Left lung (tissue), 14 donors: ENCODE measurements at places on chromosomes 1 and 21. TPM values are rescaled to one million over a fixed set of nuclear protein-coding genes. Genes with fewer than 3 reads are reported as not detected.

- DNase-seq = no peak
Measured at GRCh38 chr21:17523007-17523451, 10.2 kb downstream of the CXADR start.

- no peak for DNase-seq
Measured at GRCh38 chr1:29438991-29439390, 202.7 kb downstream of the PTPRU start.

RLF gene
- 25.1 TPM for polyA plus RNA-seq

DNA sequence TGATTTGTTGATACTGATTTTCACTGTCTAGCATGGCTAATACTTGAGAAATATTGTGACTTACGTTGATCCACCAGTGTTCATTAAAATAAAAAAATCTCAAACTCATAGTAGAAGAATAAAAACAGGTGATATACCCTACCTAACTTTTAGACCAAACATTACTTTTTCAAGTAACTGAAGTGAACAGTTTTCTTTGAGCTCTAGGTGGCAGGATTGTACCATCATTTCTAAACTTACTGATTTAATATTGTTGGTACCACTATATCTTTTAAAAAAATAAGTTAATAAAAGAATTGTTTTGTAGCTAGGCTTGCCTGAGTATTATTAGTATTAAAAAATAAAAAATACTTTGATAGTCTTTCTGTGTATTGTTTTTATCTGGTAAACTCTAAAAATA lies 21.5 kb downstream of the CDC73 start:
- DNase-seq = no peak

THEM4 gene
- 27.6 TPM for polyA plus RNA-seq

TMIGD3 gene
- polyA plus RNA-seq = 0.51 TPM

TDRD10 gene
- polyA plus RNA-seq = 3.5 TPM

- DNase-seq = no peak
Measured at GRCh38 chr1:52554756-52555155, 1.9 kb upstream of the TUT4 start.

PLA2G2F gene
- not detected for polyA plus RNA-seq

DNA sequence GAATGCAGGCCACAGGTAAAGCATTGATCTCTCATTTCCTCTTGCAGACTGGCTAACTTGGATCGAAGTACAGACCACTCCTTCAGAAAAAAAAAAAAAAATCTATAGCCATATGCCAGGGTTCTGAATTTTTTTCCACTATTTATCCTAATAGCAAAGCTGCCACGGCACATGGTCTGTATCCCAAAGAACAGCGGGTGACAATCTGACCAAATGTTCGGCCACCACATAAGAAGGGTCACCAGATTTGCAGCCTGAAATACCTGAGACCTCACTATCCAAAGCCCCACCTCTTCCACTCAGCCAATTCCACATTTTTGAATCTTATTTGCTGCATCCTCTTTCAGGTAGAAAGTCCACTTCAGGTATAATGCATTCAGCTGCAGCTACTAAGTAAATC lies 55.6 kb upstream of the RGS7 start:
- no peak for DNase-seq

GRCh38 chr1:219189021-219189824 lies 15.5 kb downstream of the LYPLAL1 start:
- DNase-seq = no peak

FCER1G gene
- 15.7 TPM for polyA plus RNA-seq

NEXN gene
- 34.3 TPM for polyA plus RNA-seq
